ENCODE measurements at places on chromosomes 2 and 18. TPM values are rescaled to one million over a fixed set of nuclear protein-coding genes. Genes with fewer than 3 reads are reported as not detected.

CCDC141 gene
- total RNA-seq, result not detected

RPL37A gene
- total RNA-seq, result 5,480 TPM

DNAJC5G gene
- total RNA-seq, result not detected

KCTD1 gene
- total RNA-seq, result 32.8 TPM

KLF7 gene
- 21.4 TPM for total RNA-seq

TMEM17 gene
- total RNA-seq, result 5.4 TPM

PAX3 gene
- not detected for total RNA-seq
